T-helper 17 cell (primary cell): ENCODE measurements at places on chromosomes 7 and 10. TPM values are rescaled to one million over a fixed set of nuclear protein-coding genes. Genes with fewer than 3 reads are reported as not detected.

GRCh38 chr10:108688314-108688713 is 1235.0 kb downstream of the XPNPEP1 start:
- no peak for DNase-seq

DNA sequence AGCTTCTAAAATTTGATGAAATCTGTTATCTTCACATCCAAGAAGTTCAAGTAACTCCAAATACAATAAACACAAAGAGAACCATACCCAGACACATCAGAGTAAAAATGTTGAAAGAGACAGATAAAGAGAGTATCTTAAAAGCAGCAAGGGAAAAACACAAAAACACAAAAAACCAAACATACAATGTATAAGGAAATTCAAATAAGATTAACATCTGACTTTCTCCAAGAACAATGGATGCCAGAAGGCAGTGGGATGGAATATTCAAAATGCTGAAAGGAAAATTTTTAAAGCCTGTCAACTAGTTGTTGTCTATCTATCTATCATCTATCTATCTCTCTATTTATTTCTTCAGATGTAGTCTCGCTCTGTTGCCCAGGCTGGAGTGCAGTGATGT is 72.4 kb upstream of the MKLN1 start:
- DNase-seq, result no peak

Gene PIK3AP1
- 5.0 TPM for total RNA-seq

Gene RSPH10B
- 0.40 TPM for total RNA-seq

Gene CALML3
- total RNA-seq, result not detected
